ENCODE measurements at places on chromosomes 6 and 20.

DNA sequence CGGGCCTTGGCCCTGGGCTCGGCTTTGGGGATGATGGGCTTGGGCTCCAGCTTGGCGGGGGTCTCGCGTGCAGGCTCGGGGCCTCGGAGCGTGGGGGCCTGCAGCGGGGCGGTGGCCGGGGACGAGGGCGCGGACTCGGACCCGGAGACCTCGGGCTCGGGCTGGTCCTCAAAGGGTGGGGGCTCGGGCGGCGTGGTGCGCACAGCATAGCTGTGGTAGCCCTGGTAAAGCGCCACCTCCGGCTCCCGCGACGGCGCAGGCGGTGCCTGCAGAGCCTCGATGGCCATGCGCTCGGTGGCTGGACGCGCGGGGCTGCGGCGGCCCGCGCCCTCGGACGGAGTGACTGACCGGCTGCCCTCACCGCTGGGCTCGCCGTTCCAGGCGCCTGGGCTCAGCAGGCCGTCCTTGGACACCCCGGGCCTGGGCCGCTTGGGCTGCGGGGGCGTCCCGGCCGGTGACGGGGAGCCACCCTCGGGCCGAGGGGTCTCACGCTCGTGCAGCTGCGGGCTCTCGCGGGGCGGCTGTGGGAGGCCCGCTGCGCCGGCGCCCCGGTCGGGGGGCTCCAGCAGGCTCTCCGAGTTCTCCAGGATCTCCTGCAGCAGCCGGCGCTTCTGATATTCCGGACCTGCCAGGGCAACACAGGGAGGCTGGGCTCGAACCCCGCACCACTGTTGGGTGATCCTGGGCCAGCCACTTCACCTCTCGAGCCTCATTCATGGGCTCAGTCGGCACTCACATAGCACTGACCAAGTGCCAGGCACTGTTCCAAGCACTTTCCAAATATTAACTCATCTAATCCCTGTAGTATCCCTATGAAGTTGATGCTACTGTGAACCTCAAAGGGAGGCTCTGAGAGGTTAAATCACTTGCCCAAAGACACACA, 71.0 kb downstream of the JPH2 start:
- DNase-seq, result no peak

- no peak for DNase-seq
Observed at GRCh38 chr6:90385759-90386313, 89.2 kb upstream of the BACH2 start.

DNA sequence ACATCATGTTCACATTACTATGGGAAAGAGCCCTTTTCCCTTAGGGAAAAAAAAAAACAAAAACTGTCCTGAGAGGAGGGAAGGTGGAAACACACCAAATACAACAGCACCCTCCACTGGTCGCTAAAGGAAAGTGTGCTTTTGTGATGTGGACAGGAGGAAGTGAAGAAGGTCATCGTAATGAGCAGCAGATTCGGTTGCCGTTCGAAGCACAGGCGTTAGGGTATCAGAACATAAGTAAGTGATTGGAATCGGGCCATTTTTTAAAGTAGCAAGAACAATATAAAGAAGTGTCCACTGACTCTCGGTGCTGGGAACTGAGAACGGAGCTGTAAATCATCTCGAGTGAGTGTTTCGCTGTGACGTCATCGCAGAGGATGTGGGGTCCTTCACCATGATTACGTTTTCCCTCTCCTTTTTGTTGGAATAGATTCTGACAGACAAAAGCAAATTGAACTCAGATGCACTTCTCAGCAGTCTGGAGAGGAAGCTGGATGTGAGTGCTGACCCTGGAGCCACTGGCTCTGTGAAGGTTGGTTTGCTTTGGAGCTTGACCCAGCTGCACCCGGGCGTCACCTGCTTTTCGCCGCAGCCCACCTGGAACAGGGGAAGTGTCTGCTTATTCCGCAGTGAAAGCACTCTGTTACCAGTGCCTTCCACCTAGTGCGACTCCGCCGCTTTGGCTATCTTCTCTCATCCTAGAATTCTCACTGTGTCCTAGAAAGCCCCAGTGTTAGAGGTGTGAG, 203.6 kb upstream of the GMDS start:
- no peak for DNase-seq

GRCh38 chr6:98579941-98580340, 254.4 kb upstream of the POU3F2 start:
- DNase-seq, result no peak

DNA sequence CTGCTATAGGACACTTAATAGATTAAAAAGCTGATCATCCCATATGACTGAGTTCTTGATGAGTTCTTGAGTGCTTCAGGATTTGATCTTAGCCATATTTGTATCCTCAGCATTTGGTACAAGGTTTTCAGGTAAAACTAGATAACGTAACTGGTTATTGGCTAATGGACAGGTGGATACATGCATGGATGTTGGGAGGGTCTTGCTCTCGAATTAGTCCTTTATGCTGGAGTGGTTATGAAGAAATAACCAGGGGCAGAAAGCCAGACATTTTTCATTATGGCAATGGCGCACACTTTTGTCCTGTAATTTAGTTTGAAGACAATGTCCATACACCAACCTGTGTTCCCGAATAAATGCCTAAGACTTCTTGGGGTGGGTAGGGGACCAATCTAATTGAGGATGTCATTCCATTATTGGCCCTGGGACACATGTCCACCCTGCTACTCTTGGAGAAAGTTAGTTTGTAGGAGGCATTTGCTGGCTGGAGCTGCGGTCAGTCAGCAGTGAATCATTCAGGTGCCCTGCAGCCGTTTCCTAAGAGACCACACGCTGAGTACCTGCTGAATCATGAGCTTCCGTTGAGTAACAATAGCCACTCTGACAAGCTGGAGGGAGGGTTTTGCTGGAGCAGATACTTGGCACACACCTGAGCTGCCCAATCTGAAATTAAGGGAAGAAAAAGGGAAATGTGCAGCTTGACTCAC, 194.4 kb downstream of the FOXA2 start:
- no peak for DNase-seq

DNA sequence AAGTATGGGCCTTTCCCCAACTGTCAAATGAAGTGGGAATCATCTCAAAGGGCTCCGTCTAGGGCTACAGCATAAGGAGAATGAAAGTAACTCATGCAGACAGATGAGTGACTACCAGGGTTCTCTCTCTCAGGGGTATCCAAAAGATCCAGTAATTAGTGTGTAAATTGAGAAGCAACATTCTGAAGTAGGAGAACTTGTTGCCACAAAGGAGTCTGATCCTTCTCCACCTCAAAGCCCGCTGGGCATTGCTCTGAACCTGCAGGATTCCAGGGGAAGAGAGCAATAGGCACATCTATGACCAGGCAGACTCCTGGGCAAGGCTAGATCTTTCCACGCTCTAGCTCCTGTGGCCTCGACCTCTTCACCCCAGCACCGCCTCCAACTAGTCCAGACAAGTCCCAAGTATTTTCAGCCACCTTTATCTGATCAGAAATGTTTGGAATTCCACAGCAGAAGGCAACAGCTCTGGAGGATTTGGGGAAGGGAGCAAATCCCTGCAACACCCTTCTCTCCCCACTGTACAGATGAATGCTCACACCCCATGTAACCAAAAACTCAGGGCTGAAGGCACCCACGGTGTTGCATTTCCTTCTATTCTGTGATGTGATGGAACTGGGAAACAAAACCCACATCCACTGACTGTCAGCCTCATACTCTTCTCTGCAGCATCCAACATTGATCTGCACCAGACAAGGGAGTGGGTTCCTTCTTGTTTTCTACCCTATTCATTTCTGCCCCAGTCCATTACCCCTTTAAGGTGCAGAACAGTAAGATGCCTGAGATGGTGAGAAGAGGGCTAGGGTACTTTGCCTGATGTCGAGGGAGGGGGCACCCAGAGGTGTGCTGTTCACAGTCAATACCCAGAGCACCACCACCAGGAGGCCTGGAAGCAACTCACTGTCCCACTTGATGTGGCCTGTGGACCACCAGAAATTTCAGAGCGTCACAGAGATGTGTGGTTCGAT, 41.0 kb downstream of the COX4I2 start:
- DNase-seq, result no peak

DNA sequence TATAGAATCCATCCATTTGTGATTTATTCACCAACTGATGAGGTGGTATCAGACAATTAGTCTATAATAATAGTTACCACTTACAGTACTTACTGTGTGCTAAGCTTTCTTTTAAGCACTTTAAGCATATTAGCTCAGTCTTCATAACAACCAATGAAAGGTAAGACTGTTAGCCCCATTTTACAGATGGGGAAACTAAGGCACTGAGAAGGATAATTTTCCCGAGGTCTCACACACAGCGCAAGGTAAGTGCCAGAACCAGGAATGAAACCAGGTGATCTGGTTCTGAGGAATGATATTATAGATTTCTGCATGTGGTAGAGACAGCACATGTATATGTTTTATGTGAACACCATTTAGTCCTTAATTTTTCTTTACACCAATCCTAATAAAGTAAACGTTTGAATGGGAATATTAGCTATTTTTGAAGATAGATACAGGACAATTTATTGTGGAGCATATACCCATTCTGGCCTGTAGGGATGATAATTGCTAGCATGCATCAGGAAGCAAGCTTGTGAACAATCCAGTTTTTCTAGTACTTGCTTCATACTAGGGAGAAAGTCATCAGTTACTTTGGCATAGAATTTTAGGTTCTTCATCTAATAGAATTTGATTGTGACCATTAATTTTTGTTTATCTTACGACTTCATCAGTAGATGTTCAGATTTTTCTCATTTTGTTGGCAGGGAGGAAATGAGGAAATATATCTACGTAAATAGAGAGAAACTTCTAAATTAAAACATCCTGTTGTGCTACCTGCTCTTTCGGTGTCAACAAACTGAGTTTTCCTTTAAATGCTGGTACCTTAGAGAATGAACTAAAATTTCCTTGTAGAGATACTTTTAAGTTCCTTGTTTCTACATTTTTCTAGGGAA, 3.0 kb downstream of the YWHAB start:
- no peak for DNase-seq

- no peak for DNase-seq
Observed at GRCh38 chr6:150093397-150093796, 24.5 kb upstream of the ULBP3 start.

Data from GM06990 (cell line).